Activated B cell treated with CpG ODN at 0.5 μM for 24 hours (primary cell): ENCODE measurements at places on chromosomes 6 and 20. TPM values are rescaled to one million over a fixed set of nuclear protein-coding genes. Genes with fewer than 3 reads are reported as not detected.

DNA sequence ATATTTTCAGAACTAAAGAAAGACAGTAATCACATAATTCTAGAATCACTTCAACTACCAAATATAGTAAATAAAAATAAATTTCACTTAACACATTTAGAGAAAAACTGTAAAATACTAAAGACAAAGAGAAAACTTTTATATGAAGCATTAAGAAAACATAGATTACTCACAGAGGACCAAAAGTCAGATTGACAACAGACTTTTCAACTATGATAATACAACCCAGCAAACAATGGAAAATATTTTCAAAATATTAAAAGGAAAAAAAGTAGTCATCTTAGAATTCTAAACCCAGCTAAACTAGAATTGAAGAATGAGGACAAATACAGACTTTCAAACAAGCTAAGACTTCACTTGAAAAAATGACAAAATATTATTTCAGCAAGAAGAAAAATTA, 164.8 kb upstream of the ARID1B start:
- no peak for DNase-seq
- no peaks in the 10 kb centered on the region for H3K4me1 ChIP-seq
- H3K27me3 ChIP-seq = no peaks in the 10 kb centered on the region
- no peak overlapping the region for H3K27ac ChIP-seq

Gene GJA10
- not detected in 2 replicates for total RNA-seq

GRCh38 chr20:34978092-34978744, 22.6 kb downstream of the MYH7B start:
- H3K27me3 ChIP-seq = peaks cover 28% of the 10 kb centered on the region
- H3K4me1 ChIP-seq = no peaks in the 10 kb centered on the region
- H3K36me3 ChIP-seq = no peaks in the 10 kb centered on the region
- no peak overlapping the region for H3K4me3 ChIP-seq
- no peak for DNase-seq
- no peak overlapping the region for H3K27ac ChIP-seq

DNA sequence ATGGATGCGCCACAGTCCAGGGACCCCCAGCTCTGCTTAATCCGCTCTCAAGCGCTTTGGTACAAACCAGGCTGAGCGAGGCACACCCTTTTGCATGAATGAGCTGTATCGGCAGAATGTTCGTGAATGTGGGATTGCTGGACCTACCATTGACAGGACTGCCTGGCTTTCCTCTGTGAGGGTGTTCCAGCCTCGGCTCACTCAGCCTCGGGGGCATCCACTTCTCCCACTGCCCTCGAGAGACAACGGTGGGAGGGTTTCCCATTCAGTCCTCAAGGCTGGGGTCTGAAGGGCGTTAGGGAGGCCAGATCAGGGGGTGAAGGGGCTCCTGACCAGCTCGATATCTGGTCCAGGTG, 17.4 kb downstream of the MDFI start:
- DNase-seq = no peak
- H3K36me3 ChIP-seq = no peaks in the 10 kb centered on the region
- H3K4me3 ChIP-seq = no peak overlapping the region
- H3K27me3 ChIP-seq = peaks cover 27% of the 10 kb centered on the region
